ENCODE measurements at places on chromosomes 3 and 15. TPM values are rescaled to one million over a fixed set of nuclear protein-coding genes. Genes with fewer than 3 reads are reported as not detected.
A peak's percentile ranks its signal among the peaks of the same experiment; 100 is the strongest.

- DNase-seq: no peak
Measured at GRCh38 chr3:188133646-188134045, 20.3 kb upstream of the LPP start.

DNA sequence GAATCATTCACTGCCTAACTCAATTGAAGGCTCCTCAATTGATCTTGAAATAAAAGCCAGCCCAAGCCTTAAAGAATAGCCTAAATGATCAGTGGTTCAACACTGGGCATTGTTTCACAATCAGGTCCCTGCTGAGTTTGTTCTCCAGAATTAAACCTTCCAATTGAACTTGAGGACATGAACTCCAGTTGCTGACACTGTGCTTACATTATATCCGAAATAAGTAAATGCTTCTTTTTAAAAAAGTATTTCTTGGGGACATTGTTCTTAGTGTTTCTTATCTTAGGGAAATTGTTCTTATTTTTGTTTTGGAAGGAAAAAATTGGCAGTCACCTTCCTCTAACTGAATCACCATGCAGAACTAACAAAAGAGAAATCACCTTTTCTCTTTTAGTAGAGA, 450.2 kb downstream of the RBMS3 start:
- DNase-seq: no peak

SUSD5 gene
- total RNA-seq: 2.0 TPM

RBPMS2 gene
- under 0.01 TPM for total RNA-seq

DNA sequence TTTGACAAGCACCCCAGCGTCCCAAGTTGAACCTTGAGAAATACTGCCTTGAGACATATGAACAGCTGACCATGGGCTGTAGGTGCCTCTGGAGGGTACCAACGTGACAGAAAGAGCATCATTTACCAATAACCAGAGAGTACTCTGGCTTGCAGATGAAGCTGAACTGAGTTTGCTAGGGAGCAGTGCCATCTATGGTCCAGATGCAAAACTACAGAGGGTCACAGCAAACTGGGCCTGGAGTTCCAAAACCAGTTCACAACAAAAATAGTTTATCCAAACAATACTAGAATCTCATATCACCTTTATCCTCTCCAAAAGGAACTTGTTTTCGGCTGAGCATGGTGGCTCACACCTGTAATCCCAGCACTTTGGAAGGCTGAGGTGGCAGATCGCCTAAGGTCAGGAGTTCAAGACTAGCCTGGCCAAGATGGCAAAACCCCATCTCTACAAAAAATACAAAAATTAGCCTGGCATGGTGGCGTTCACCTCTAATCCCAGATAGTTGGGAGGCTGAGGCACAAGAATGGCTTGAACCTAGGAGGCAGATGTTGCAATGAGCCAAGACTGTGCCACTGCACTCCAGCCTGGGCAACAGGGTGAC, 69.3 kb downstream of the CHAC1 start:
- DNase-seq: peak; percentile 52

CTXN2 gene
- total RNA-seq: 0.82 TPM

PDE12 gene
- 17.5 TPM for total RNA-seq

XXYLT1 gene
- 23.6 TPM for total RNA-seq

DNA sequence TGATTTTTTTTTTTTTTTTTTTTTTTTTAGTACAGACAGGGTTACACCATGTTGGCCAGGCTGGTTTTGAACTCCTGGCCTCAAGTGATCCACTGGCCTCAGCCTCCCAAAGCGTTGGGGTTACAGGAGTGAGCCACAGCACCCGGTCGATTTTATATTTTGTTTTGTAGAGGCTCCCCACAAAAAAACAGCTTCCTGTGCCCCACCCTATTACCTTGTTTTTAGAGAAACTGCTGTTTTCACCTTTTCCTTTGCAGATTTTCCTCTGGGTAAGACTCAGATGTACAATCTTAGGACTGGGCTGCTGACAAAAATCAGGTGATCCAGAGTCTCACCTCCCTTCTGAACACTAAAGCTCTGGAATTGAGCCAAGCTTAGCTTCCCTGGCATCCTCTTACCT, 20.6 kb downstream of the ARRDC4 start:
- DNase-seq: no peak

NR2E3 gene
- not detected for total RNA-seq

- DNase-seq: no peak
Measured at GRCh38 chr15:93491291-93491690, 402.3 kb upstream of the RGMA start.

DNA sequence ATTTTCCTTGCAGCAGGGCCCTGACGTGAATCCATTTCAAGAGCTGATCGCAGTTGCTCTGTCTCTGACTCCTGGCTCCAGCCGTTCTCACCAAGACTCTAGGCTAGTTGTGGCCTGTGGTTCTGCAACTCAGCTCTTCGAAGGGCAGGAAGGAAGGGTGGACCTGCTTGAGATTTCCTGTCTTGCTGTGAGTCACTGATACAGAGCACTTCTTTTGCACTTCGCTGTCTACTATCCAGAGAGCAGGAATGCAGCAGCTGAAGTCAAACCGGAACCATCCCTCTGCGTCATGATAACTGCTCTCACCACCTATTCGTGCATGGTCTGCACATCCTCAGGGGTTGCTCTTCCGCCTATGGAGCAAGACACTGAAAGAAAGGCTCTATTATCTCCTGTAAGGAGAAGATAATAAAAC, 59.7 kb downstream of the RAP2B start:
- DNase-seq: peak; percentile 29

FEM1B gene
- 213 TPM for total RNA-seq

DNA sequence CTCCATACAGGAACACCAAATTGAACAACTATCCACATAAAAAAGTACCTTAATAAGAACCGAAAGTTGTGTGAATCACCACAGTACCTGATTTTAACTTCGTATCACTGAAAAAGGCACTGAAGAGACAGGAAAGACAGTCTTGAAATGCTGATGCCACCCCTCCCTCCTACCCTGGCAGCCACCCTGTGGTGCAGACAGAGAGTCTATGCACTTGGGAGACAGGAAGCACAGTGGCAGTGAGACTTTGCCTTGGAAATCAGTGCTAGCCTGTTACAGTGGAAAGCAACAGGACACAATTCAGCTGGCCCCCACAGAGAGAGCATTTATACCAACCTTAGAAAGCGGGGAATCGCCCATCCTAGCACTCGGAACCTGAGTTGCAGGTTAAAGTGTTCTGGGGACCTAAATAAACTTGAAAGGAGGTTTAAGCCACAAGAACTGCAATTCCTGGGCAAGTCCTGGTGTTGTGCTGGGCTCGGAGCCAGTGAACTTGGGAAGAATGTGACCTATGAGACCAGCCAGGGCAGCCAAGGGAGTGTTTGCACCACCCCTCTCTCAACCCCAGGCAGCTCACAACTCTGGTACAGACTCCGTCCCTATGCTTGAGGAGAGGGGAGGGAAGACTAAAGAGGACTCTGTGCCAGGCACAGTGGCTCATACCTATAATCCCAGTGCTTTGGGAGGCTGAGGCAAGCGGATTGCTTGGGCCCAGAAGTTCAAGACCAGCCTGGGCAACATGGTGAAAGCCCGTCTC, 240.1 kb downstream of the ISL2 start:
- no peak for DNase-seq

GRCh38 chr3:193665370-193665989, 72.5 kb downstream of the OPA1 start:
- DNase-seq: no peak

GRCh38 chr15:61146091-61146930, 82.8 kb downstream of the RORA start:
- no peak for DNase-seq

DNA sequence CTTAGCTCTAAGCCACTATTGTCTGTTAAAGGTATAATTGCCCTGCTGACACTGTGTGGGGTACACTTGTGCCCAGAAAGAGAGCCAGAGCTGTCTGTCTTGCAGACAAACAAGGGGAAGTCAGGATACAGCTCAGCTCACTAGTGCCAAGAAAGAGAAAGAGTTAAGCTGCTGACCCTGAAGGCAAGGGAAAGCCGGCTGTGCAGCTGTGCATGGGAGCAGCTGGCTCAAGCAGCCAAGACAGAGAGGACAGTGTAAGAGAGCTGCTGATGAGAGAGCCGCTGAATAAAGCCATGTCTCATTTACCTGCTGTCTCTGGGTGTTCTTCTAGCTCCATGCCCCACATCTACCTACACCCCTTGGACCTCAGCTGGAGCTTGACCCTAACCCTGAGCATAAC, 428.1 kb upstream of the NAALADL2 start:
- DNase-seq: no peak

GRCh38 chr15:65212097-65212496, 824 bp upstream of the CILP start:
- no peak for DNase-seq

DNA sequence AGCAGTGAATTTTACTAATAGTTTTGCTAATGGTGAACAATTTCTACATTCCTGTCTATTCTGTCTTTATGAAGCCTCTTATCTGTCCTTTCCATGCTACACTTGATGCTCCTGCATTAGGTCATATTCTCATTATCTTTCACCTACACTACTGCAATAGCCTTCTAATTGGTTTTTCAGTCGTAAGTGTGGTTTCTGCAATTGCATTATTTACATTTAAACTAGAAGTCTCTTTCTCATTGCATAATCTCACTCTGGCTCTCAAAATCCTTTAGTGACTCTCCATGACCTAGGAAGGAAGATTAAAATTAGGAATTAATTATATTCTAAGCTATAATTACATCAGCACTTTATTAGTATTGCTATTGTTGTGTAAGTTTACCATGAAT, 686.5 kb downstream of the IGSF11 start:
- no peak for DNase-seq

C3orf85 gene
- total RNA-seq: not detected

DNA sequence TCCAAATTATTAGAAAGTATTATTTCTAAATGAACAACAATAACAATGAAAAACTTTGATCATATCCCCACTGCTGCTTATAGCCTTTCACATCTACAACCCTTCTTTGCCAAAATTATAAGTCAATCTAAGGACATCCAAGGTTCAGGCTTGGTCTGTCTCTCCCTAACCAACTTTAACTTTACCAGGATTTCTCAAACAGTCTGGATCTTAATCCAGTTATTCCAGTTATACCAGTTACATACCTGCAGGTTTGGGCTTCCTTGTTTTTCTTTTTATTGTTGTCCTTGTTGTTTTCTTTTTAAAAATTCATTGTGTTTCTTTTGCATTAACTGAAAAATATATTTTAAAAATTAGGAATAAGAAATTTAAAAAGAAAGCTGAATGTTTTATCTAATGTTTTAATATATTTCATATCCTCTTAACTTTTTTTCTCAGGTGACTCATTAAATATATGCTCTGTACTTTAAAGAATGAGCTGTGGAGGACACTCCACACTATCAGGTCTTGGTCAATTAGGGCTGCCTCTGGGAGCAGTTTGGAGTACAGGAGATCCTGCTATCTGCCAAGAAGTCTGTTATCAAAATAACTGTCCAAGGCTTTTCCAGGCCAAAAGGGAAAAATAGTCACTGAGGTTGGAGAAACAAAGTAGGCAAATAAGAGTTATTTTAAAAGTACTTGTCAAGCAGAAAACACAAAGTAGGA, 421.4 kb downstream of the EPHA6 start:
- DNase-seq: no peak

ERC2 gene
- total RNA-seq: 77.9 TPM
